ENCODE measurements at places on chromosomes 4 and X.

GRCh38 chr4:154660052-154660451 is 47.6 kb upstream of the FGG start:
- no peak for DNase-seq

- DNase-seq: no peak
Measured at GRCh38 chr4:88062843-88063242, 55.4 kb downstream of the PKD2 start.

GRCh38 chrX:69524781-69525363 is 20.7 kb downstream of the NALF2 start:
- no peak for DNase-seq

DNA sequence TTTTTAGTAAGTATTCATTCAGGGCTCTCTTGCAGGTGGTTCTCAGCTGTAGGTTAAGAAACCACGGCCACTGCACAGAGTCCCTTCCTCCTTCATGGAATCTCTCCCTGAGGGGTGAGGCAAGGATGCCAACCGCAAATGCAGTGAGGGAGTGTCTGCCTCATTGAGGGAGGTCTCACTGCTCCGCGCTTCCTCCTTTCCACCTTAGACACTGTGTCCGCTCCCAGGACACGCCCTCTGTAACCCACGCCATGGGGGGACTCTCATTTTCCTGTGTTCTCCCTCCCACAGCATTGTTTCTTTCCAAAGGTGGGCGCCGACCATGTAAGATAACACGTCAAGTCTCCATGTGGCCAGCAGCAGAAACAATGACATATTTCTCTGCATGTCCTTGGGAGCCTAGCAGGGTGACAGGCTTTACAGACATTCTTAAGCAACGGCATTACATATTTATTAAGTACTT is 63.2 kb downstream of the SEPSECS start:
- no peak for DNase-seq

DNA sequence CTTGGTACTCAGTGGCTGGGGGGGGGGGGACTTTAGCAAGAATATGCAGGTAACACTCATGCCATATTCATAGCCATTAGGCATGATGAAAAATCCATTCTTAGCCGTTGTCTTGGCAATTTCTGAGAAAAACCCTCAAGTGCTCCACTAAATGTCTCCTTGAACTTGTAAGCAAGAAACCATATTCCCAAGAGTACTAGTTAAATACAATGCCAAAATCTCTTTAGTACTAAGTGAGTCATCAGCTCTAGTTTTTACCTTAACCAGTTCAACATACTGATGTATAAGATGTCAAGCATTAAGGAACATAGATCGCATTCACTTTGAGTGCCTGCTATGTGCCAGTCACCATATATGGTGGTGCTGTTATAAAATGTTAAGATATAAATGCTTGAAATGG is 27.5 kb downstream of the UBE2D3 start:
- no peak for DNase-seq

- DNase-seq: no peak
Measured at GRCh38 chr4:114137984-114138383, 158.5 kb upstream of the ARSJ start.

DNA sequence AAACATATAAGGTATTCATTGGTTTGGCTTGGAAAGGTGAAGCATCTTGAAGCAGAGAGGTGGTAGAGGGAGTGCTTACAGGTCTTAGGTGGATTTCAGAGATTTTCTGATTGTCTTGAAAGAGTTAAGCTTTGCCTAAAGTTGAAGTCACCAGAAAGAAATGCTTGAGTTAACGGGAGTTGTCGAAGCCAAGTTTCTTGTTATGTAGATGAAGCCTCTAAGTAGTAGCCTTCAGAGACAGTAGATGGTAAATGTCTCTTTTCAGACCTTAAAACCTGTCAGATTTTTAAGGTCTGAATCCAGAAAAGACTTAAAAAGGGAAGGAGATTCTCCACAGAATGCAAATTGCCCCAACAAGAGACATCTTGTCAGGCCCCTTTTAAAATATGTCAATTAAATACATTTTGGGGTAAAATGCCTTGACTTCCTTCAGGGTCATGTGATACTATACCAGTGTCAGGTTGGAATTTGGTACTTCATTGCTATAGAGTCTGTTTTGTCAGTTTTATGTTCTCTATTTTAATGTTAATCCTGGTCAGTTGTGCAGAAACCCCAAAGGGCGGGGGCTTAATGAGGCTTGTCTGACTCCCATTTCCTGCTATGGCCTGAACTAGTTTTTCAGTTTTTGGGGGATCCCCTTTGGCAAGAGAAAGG is 81.0 kb downstream of the PCDH18 start:
- no peak for DNase-seq
